Stimulated activated CD8-positive, alpha-beta memory T cell treated with anti-CD3 and anti-CD28 coated beads, Interleukin-4, amount 100 ng/mL, for 24 hours (primary cell): ENCODE measurements at places on chromosomes 3 and 15.

DNA sequence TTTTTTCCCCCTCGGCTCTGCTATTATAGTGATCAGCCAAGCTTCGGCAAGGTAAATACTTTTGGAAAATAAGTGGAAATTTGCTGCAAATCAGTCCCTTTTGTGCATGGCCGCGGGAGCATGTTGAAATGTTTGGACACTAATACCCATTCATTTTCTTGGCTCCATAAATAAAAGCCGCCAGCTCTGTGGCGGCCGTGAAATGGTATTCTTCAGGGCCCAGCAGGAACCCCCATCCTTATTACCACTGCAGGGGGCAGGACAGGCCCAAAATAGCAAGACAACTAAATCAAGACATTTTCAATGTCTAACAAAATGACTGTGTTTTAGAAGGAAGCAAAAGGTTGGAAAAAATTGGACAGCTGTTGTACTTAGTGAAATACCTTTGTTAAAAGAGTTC is 362.3 kb downstream of the NR2F2 start:
- DNase-seq, result no peak

GRCh38 chr3:180430896-180431295 is 171.1 kb upstream of the TTC14 start:
- DNase-seq, result no peak

- DNase-seq, result no peak
Observed at GRCh38 chr15:68734352-68734751, 86.3 kb downstream of the ANP32A start.

DNA sequence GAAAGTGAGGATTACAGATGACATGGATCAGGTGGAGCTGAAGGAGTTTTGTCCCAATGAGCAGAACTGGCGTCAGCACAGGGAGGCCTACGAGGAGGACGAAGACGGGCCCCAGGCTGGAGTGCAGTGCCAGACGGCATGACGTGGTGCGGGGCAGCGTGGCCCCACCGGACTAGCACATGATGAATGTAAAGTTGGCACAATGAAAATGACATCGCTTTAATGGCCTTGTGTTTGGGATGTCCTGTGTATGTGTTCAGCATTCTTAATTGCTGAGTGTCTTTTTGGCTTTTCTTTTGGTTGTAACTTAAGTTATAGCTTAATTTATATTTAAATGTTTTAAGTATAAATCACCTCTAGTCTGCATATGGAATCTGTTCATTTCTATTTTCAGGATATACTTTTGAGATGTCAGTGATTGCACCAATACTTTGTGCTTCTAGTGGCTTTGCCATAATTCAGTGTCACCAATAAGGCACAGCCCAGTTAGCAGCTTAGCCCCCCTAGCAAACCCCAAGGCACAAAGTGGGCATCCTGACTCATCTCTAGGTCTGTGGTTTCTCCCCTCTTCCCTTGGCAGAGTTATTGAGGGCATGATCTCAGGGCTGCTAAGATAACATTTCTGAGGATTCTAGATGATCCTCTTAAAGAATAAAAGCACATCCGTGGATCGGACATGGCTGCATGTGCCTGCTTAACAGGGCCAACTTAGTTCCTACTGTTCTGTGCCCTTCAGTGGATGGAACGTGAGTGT is 16.1 kb downstream of the DNAJA4 start:
- no peak for DNase-seq

GRCh38 chr15:27670486-27671209 is 428.5 kb downstream of the OCA2 start:
- no peak for DNase-seq

GRCh38 chr3:38574411-38575278 is 74.8 kb downstream of the SCN5A start:
- no peak for DNase-seq

DNA sequence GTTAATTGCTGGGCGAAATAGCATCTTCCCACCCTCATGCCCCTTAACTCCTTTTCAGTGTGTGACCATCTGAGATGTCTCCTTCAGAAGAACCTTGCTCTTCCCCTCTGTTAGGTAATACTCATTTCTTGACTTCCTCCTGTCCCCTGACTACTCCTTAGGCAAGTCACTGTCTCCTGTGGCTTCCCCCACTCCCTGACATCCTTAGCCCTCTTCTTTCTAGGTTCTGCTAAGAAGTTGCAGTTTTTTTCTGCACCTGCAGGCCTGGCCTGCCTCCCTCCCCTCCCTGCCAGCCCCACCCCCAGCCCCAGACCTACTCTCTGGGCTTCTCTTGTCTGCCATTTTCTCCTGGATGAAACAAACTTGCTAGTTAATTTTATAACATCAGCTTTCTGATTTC is 15.2 kb upstream of the EID1 start:
- DNase-seq, result no peak

- no peak for DNase-seq
Observed at GRCh38 chr15:58247855-58248842, 110.0 kb downstream of the AQP9 start.

- no peak for DNase-seq
Observed at GRCh38 chr3:100420885-100421284, 19.5 kb downstream of the LNP1 start.

- DNase-seq, result no peak
Observed at GRCh38 chr3:7254251-7254650, 393.3 kb downstream of the GRM7 start.

DNA sequence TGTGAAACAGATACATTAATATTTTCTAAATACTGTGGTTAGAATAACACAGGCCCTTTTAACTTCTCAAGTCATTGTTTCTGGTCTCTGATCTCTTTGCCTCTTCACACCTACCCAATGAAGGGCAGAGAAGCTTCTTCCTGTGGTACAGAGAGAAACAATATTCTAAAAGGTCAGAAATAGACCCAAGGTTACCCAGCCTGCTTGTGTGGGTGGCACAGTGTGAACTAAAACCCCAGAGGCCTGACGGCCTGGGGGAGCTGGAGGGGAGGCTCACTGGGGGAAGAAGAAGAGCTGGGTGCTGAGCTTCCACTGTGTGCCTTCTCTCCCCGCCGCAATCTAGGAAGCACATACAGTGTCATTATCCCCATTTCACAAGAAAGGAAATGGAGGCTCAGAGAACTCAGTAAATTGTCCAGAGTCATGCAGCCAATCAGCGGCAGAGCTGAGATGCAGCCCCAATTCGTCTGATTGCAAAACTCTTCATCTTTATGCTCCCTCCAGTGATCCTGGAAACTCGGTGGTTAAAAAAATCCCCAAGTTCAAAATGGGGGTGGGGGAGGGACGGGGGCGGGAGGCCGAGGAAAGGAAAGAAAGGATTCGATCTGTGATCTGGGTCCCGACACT is 64.1 kb upstream of the HEG1 start:
- DNase-seq, result peak; percentile 36

- no peak for DNase-seq
Observed at GRCh38 chr15:62409466-62409865, 244.4 kb upstream of the C2CD4B start.

GRCh38 chr3:42898896-42899675 is 6.9 kb upstream of the ZNF662 start:
- DNase-seq, result no peak

GRCh38 chr3:47573190-47574172 is 5.2 kb downstream of the CSPG5 start:
- no peak for DNase-seq

- DNase-seq, result no peak
Observed at GRCh38 chr3:170499562-170500156, 81.0 kb downstream of the CLDN11 start.

- DNase-seq, result no peak
Observed at GRCh38 chr3:185089343-185089742, 63.5 kb downstream of the C3orf70 start.

DNA sequence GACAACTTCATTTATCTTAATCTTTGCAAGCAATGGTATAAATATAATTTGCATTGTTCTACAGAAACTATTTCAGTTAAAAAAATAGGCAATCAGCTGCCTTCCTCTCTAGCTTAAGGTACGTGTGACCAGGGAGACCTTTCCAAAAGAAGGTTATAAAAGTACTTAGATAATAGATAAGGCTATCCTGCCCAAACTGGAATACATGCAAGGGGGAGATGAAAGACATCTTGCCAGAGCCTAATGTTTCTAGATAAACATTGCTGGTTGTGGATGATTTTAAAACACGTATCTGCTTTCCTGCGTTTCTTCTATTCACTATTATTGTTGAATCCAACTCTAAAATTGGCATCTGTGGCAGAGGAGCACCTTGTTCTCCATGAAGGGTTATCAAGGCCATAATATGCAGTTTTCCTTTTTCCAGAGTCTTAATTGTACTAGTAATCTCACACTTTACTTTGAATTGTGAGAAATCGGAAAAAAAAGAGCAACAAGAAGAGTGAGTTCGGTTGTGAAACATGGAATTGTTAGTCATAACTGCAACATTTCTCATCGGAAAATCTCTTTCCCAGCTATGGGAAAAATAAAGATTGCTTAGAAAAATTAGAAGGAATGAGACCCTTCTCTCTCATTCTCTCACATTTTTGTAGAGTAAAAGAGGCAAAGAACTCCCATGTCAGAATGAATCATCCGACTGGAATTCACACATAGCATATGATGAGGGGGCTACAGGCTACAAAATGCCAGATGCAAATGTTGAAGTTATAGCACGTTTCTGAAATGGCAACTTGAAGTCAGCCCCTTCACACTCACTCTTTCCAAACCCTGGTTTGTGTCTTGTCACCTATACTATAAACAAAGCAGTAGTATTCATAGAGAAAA is 936.1 kb upstream of the NR2F2 start:
- DNase-seq, result no peak

- no peak for DNase-seq
Observed at GRCh38 chr3:160885791-160886286, 129.8 kb downstream of the PPM1L start.

GRCh38 chr3:190269101-190269500 is 53.1 kb downstream of the CLDN1 start:
- no peak for DNase-seq

DNA sequence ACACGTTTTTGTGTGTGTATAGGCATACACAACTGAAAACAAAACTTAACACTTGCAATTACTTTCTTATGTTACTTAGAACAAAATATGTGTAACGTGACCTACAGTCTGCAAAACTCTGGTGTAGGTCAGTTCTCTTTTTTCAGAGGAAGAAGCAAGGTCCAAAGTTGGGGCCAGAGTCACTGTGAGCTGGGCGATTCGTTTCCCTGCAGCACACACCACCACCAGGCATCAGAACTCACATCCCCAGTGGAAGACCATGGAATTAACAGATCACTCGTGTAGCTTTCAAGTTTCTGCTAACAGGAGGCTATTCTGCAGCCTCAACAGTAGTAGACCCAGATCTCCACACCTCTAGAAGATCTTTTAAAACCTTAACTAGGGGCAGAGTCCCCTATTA is 25.8 kb downstream of the ANP32A start:
- no peak for DNase-seq

GRCh38 chr3:171164067-171164465 is 137.5 kb upstream of the SLC2A2 start:
- DNase-seq, result no peak

- no peak for DNase-seq
Observed at GRCh38 chr3:127639173-127640041, 10.4 kb downstream of the PODXL2 start.

- no peak for DNase-seq
Observed at GRCh38 chr3:184812662-184813042, 686 bp downstream of the VPS8 start.

- DNase-seq, result no peak
Observed at GRCh38 chr15:41900526-41901380, 6.9 kb upstream of the SPTBN5 start.

DNA sequence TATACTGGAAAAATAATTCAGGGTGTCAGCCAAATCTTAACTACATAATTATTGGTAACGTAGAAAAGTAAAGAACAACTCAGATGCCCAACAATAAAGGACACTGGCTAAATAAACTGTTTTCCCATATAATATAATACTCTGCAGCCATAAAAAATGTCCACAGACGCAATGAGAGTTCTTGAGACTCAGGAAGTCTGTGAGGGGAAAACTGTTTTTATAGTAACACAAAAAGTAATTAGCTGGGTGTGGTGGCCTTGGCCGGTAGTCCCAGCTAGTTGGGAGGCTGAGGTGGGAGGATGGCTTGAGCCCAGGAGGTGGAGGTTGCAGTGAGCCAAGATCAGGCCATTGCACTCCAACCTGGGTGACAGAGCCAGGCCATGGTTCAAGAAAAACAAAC is 5.5 kb upstream of the UBR1 start:
- no peak for DNase-seq

- no peak for DNase-seq
Observed at GRCh38 chr3:141455603-141456300, 31.1 kb upstream of the RASA2 start.

DNA sequence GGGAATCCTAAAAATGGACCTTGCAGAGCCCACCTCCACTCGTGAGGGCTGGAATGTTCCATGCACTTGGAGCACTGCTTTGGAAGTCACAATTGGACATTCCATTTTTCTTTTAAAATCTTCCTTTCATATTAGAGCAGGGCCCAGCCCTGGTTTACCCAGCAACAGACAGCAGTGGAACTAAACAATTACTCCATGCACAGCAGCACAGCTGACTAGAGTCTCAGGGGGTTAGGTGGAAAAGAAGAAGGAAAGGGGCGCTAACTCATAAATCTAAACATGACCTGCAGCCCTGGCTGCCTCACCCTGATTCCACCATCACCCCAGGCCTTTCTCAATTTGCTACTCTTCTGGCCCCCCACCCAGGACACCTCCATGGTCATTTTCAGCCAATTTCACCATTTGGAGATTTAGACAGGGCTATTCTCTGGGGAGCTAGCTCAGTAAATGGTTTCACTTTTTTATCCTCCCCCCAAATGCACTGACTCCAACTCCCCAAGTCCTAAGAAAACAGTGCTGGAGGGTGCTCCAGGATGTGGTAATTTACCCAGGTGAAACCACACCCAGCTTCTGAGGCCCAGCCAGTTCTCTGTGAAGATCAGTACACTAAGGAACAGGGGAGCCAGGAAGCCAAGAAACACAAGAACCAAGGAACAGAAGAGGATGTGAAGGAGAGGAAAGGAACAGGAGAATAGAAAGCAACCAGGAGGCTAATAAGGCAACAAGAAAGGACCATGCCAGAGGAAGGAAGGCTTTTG is 1.6 kb upstream of the LRRC31 start:
- no peak for DNase-seq

GRCh38 chr15:24039683-24040082 is 352.6 kb upstream of the NDN start:
- no peak for DNase-seq

DNA sequence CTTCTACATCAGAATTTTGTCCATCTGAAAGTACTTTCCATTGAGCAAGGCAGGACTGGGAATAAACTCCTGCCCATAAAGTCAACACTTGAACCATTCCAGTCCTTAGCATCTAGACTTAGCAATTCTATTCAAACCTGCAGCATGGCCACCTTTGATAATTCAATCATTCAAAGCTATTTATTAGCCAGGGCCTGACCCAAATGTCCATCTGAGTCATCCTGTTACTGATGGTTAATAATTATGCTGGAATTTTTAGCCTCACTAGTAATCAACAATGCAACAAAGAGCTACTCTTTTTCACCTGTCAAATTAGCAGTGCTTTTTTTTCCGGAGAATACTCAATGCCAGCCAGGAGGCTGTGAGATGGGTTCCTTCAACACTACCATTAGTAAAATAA is 72.7 kb upstream of the SNRK start:
- no peak for DNase-seq

DNA sequence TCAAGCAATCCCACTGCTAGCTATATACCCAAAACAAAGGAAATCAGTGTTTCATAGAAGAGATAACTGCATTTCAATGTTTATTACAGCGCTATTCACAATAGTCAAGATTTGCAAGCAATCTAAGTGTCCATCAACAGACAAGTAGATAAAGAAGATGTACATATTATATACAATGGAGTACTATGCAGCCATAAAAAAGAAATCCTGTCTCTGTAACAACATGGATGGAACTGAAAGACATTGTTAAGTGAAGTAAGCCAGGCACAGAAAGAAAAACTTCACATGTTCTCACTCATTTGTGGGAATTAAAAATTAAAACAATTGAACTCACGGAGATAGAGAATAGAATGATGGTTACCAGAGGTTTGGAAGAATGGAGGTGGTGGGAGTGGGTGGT is 89.2 kb downstream of the LSAMP start:
- no peak for DNase-seq
